ENCODE measurements at places on chromosomes 5 and 9.

- DNase-seq: no peak
These were observed 159.4 kb downstream of the PPP2R2B start for GRCh38 chr5:146719179-146719578.

DNA sequence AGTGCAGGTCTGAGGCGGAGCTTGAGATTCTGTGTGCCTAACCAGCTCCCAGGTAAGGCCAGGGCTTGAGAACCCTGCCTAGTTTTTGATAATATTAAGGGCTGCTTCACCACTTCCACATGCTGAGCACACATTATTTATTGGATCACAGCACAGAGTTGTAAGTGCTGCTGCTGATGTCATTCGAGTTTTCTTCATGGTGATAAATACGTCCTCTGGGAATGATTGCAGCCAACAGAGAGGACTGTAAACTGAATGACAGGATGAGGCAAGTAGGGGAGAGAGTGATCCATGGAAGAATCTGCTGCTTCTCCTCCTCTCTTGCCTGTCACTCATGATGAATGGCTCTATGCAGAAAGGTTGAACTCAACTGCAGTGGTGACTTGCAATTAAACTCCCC, 77.9 kb upstream of the VPS13A start:
- DNase-seq: peak; percentile 22

DNA sequence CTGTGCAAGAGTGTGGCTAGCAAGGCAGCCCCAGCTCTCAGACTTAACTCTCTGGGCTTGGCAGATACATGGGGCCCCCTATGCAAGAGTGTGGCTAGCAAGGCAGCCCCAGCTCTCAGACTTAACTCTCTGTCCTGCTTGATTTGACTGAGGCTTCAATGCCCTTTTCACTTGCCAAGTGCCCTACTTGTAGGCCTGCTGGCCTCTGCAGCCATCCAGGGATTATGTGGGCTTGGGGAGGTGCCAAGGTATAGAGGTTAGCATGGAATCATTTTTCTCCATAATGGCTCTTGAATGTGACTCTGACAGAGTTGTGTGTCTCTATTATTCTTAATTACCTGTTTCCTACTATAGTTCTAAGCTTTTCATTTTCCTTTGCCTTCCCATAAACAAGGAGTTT, 115.5 kb upstream of the RUSC2 start:
- DNase-seq: no peak

DNA sequence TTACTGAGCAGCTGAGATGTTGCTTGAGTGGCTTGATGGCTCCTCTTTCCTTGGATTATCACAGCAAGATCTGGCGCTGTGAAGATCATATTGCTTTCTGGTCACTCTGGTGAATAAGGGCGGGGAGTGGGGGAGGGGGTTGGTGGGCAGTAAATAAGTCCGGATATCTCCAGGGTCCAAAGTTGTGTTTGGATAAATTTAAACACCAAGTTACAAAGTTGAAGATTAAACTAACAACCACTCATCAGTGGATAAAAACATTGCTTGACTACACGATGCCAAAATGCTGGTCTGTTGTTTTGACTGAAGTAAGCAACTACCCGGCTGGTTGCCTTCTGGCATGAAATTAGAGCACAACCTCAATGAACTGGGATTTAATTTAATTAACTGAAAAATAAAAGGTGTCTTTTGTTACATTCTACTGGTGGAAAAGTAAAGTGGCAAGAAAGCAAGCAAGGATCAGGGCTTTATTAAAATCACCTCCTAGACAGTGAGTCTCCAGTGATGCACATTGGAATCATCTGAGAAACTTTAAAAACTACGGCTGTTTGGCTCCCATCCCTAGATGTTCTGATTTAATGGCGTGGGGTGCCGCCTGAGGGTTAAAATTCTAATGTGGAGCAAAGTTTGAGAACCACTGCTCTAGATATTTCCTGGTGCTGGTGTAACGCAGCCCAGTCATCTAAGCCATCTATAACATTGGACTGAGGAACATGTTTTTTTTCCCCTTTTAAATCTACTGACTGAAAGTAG, 86.7 kb upstream of the AGXT2 start:
- no peak for DNase-seq

- peak; percentile 42 for DNase-seq
These were observed 39.8 kb upstream of the RANBP6 start for GRCh38 chr9:6055216-6055615.

GRCh38 chr9:106722051-106722753, 140.8 kb upstream of the ZNF462 start:
- DNase-seq: no peak

DNA sequence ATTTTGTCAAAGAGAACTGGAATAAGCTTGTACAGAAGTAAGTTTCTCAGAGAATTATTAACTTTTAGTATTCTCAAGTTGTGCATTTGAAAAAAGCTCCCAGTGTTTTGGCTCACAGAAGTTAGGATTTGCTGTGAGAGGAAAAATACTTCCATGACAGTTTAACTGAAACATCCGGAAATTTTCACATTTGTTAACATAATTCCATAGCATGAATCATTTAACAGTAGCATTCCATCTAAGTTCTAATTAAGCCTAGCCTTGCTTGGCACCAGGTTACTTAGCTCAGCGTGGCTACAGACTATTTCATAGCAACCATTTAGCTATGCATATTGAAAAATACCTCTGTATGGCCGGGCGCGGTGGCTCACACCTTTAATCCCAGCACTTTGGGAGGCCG, 90.8 kb downstream of the LNPEP start:
- no peak for DNase-seq

GRCh38 chr9:129383019-129383560, 205.0 kb upstream of the IER5L start:
- DNase-seq: peak; percentile 40

GRCh38 chr5:32520356-32520755, 65.0 kb upstream of the SUB1 start:
- DNase-seq: no peak

GRCh38 chr5:96175090-96175489, 213.4 kb upstream of the ELL2 start:
- DNase-seq: no peak

DNA sequence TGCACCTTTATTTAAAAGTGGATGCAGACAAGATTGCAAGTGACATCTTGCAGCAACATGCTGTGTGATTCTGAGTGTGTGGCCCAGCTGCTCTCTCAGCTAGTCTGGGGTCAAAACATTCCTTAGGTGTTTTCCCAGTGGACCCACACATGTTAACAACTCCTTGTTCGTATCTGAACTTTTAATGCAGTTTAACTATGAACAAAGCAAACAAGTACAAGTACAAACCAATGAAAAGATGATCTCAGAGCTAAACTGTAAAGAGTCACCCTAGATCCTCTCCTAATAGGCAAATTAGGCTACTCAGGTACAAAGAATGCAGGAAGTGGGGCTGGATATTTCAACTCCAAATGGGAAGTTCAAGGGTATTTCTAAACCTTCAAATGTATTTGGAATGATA, 108.4 kb downstream of the ENTREP1 start:
- DNase-seq: no peak

DNA sequence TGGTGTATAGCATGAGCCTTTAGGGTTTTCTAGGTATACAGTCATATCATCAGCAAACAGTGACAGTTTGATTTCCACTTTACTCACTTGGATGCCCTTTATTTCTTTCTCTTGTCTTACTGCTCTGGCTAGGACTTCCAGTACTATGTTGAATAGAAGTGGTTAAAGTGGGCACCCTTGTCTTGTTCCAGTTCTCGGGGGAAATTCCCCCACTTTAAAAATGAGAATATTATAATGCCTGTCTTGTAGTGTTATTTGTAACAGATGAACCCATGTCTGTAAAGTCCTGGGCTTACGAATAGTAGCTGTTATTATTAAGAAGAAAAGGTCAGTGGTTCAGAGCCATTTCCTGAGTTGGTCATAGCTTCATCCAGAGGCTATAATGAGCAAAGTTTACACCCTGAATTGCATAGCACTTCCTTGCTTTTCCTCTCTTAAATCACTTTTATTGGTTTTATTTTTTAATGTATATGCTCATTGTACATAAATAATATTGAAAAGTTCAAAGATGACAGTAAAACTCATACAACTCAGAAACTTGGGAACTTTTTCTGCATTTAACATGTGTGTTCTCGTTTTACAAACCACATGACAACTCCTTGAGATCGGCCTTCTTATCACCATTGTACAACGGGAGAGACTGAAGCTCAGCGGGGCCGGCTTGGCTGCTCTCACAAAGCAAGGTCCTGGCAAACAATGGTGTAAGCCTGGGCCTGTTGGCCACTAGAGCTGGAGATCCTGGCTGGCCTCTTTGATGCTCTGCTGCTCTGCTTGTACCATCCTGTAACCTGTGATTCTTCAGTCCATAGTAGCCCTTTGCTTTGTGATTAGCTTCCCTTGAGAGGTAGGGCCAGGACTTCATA, 85.2 kb downstream of the CYFIP2 start:
- no peak for DNase-seq

GRCh38 chr9:33193818-33194217, 26.7 kb upstream of the B4GALT1 start:
- DNase-seq: no peak

GRCh38 chr9:106581973-106582372, 281.0 kb upstream of the ZNF462 start:
- no peak for DNase-seq

DNA sequence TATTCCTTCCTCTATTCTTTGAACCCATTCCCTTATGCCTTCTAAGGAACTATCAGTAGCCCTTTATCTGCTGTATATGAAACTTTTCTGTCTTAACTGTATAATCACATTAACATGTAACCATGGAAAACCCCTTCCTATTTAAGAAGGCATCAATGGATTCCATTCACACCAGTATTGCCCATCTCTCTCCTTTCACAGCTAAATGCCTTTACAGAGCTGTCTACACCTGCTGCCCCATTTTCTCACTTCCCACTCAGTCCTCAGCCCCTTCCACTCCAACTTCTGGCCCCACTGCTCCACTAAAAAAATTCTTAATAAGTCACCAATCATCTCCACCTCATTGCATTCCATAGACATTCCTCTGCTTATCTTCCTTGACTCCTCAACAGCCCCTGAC, 50.8 kb downstream of the SEC61B start:
- DNase-seq: no peak

DNA sequence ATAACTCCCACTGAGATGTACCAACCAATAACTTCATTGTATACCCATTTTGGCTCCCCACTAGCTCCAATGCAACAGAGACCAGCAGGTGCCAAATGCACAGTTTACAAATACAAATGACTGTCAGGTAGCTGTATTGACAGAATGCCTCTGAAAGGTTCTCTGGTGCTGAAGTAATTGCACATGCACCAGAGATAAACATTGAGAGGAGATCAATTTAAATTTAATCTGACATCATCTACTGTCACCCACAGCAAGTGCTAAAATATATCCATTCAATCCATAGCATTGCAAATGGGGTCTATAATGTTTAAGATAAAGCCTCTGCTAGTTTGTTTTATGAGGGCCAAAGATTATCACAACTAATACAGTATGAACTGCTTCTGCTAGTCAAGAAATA, 80.2 kb downstream of the STX17 start:
- no peak for DNase-seq

All from nephron progenitor cell (in vitro differentiated cells).